ENCODE measurements at places on chromosomes 4 and X.

DNA sequence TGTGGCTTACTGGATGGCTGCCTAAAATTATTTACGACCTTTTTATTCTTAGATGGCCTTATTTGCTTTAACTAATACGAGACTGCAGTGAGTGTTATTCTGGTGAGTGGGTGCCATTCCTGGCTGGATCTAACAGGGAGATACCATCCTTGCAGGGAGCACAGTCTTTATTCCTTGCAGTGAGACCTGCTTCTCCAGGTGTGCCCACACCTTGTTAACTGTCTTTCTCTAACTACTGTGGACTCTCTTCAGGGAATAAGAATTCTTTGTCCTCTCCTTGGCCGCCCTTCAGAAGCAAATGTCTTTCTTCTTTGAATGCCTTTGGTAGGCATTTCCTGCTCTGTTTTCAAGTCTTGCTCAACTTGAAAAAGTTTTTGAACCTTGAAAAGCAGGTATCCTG lies 34.1 kb upstream of the STOX2 start:
- DNase-seq, result no peak

- DNase-seq, result no peak
Observed at GRCh38 chr4:7367864-7368277, 66.9 kb downstream of the PSAPL1 start.

DNA sequence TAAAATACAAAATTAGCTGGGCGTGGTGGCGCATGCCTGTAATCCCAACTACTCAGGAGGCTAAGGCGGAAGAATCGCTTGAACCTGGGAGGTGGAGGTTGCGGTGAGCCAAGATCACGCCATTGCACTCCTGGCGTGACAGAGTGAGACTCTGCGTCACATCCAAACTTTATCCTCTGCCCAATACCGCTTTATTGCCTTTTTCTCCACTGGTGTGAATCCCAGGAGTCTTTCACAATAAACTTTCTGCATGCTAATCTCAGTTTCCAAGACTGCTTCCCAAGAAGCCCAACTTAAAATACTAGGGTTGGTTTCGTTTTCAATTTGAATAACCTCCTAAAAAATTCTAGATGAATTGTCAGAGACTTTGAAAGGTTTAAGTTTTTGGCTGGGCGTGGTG lies 27.2 kb upstream of the DHX15 start:
- DNase-seq, result no peak

GRCh38 chr4:101512416-101512815 lies 165.1 kb upstream of the PPP3CA start:
- no peak for DNase-seq

- DNase-seq, result no peak
Observed at GRCh38 chrX:47579537-47579936, 2.7 kb upstream of the TIMP1 start.

All from activated CD8-positive, alpha-beta memory T cell treated with anti-CD3 and anti-CD28 coated beads for 48 hours (primary cell).